ENCODE measurements at places on chromosomes 6 and 20.

DNA sequence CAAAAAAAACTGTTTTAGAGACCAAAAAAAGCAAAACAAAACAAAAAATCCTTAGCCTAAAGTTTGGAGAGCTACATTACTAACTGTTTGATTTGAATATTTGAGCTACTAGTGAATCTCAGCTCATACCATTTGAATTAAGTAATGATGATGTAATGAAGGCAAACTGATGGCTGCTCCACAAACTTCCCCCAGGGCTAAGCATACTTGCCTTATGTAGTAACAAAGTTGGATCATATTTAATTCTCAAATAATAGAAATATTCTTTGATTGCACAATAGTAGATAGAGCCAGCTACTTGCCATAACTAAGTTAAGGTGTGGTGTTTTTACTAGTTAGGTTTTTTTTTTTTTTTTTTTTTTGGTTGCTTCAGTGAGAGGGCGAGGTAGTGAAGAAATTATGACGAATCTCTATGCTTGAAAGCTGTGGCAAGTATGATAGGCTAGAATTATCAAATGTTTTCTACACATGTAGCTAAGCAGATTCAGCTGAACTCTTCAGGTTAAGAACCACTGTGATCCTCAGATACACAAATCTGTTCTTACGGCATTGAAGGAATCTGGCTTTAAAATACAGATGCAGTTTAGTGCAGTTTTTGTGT is 2.9 kb downstream of the RAB32 start:
- peak; percentile 86 for DNase-seq
- H3K27me3 ChIP-seq: no peaks in the 10 kb centered on the region
- H3K4me3 ChIP-seq: no peak overlapping the region
- H3K4me1 ChIP-seq: peaks cover 5% of the 10 kb centered on the region

DNA sequence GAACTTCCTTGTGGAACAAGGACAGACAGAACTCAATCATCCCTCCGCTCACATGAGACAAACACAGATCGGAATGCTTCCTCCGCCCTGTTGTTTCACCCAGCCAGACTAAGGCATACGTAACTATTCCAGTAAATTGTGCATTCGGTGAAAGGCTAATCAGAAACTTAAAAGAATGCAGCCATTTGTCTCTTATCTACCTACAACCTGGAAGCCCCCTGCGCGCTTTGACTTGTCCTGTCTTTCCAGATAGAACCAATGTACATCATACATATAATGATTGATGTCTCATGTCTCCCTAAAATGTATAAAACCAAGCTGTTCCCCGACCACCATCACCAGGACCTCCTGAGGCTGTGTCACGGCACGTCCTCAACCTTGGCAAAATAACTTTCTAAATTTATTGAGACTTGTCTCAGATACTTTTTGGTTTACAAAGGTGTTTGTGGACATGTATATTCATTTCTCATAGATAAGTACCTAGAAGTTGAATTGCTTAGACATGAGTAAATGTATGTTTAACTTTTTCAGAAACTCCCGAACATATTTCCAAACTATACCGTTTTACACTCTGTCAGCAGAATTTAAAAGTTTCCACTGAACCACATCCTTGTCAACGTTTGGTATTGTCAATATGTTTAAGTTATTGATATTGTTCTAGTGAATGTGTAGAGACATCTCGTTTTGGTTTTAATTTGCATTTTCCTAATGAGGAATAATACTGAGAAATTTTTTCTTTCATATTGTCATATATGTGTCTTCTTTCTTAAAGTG is 197.6 kb upstream of the THBS2 start:
- no peaks in the 10 kb centered on the region for H3K27me3 ChIP-seq
- H3K4me3 ChIP-seq: no peak overlapping the region
- no peaks in the 10 kb centered on the region for H3K4me1 ChIP-seq
- DNase-seq: peak; percentile 12
- H3K27ac ChIP-seq: no peak overlapping the region
- H3K36me3 ChIP-seq: no peaks in the 10 kb centered on the region

- no peaks in the 10 kb centered on the region for H3K4me1 ChIP-seq
- no peak overlapping the region for H3K27ac ChIP-seq
- H3K36me3 ChIP-seq: no peaks in the 10 kb centered on the region
- H3K4me3 ChIP-seq: no peak overlapping the region
These were observed 197.3 kb upstream of the NT5E start for GRCh38 chr6:85252552-85252951.

- no peak overlapping the region for H3K4me3 ChIP-seq
- DNase-seq: no peak
- peaks cover 4% of the 10 kb centered on the region for H3K27me3 ChIP-seq
- H3K27ac ChIP-seq: no peak overlapping the region
- H3K36me3 ChIP-seq: no peaks in the 10 kb centered on the region
- peaks cover 5% of the 10 kb centered on the region for H3K4me1 ChIP-seq
These were observed 41.8 kb upstream of the SAYSD1 start for GRCh38 chr6:39156801-39157200.

DNA sequence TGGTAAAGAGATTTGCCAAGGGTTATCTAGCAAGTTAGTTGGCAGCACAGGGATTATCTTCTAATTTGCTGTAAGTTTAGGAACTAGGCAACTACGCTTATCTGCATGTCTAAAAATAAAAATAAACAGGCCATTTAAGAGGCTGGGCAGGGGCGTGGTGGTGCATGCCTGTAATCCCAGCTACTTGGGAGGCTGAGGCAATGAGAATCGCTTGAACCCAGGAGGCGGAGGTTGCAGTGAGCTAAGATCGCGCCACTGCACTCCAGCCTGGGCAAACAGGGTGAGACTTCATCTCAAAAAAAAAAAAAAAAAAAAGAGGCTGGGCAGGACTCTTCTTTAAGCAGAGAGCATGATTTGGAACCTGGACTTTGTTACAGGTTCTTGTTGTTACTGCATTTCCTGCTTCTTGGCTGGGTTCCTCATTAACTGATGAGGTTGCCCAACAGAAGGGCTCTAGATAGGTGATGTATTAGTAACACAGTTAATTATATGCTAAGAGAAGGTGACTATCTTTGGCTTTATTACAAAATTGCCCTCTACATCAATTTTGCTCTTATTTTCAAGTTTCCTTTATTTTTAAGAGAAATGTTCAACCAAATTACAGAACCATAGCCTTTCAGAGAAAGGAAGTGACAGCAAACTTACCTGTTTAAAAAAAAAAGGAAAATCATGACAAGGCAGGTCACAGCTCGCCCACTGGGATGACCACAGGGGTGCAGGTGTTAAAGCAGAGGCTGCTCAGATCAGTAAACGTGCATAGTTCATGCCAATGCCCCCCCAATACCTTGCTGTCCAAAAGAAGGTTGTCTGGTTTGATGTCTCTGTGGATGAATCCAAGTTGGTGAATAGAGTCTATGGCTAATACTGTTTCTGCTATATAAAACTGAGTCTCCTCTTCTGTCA is 32.5 kb downstream of the STK38 start:
- no peak overlapping the region for H3K4me3 ChIP-seq
- H3K27ac ChIP-seq: no peak overlapping the region
- H3K4me1 ChIP-seq: no peaks in the 10 kb centered on the region
- DNase-seq: no peak

DNA sequence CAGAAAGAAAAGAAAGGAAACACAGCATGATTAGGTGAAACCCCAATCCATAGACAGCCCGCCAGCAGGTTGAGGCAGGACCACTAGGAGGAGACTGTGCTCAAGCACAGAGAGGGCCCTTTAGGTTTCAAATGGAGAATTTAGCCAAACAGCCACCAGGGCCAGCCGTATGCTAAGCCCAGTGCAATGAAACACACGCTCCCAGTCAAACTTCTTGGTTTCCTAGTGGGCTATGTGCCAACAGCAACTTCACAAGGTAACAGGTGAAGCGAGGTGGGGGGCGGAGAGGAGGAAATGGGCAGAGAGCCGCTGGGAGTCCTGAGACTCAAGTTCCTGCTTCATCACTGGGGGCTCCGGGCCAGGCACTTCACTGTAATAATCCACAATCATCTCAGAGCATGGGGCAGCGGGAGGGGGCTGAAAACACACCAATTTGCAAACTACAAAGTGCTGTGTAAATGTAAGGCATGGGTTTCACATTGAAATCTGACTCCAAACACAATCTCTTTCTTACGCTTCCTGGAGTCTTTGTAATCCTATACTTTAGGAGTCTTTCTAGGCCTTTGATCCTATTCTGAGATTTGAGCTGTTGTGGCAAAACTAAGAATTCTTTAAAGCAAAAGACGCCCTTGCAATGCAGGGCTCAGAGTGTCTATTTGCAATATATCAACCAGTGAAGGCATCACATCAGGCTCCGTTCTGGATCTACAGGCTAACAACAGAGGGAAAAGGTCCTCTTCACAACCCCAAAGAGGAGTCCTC is 117.3 kb downstream of the OPRM1 start:
- H3K36me3 ChIP-seq: no peaks in the 10 kb centered on the region
- no peaks in the 10 kb centered on the region for H3K4me1 ChIP-seq
- no peaks in the 10 kb centered on the region for H3K27me3 ChIP-seq
- peak; percentile 57 for DNase-seq
- H3K27ac ChIP-seq: no peak overlapping the region
- no peak overlapping the region for H3K4me3 ChIP-seq

- no peak overlapping the region for H3K4me3 ChIP-seq
- DNase-seq: peak; percentile 6
- no peaks in the 10 kb centered on the region for H3K4me1 ChIP-seq
- H3K27ac ChIP-seq: no peak overlapping the region
These were observed 803 bp downstream of the MICB start for GRCh38 chr6:31498748-31499147.

DNA sequence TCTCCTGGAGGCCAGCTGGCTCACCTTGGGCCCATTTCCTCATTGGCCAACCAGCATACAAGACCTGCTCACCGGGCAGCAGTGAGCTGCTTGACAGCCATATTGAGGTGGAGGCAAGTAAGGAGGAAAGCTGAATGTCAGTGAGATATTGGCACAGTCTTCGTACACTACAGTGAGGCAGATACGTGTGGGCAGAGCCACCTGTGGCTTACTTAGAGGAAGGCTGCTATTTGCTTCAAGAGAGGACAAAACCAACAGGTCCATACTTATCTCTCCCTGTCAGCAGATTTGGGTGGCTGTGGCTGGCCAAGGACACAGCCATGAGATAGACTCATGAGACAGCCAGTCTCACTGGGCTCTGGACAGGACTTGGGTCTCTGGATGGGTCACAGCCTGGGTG is 15.1 kb upstream of the MCM3 start:
- no peak overlapping the region for H3K27ac ChIP-seq
- H3K4me1 ChIP-seq: peaks cover 4% of the 10 kb centered on the region
- no peaks in the 10 kb centered on the region for H3K27me3 ChIP-seq
- DNase-seq: no peak
- no peaks in the 10 kb centered on the region for H3K36me3 ChIP-seq

DNA sequence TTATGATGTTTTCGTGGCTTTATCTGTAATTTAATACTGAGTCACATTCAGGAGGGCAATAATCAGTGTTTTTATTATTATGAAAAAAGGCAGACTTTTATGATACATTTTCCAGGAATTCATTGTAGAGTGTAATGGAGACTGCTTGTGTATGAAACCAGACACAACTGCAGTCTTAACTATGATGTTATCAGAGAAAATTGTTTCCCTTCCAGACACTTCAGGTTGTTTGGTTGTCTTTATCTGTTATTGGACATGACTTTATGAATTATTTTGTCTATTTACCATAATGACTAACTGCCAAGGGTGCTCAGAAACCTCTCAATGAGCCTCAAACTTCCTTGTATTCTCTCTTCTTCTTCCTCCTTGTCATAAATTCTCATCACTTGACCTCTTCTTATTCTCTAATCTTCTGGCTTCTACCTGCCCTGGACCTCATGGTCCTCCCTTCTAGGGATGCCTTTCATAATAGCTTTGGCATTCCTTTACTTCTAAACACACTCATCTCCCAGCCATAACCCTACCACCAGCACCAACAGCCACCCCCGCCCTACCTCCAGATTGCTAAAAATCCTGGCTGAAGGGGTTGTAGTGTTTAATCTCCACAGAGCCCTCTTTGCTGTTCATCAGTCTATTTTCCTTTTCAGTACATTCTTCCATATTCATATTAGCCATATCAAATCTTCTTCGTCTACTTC is 492.5 kb downstream of the CDKAL1 start:
- H3K36me3 ChIP-seq: no peaks in the 10 kb centered on the region
- no peak overlapping the region for H3K4me3 ChIP-seq
- no peaks in the 10 kb centered on the region for H3K27me3 ChIP-seq
- no peaks in the 10 kb centered on the region for H3K4me1 ChIP-seq
- no peak for DNase-seq
- no peak overlapping the region for H3K27ac ChIP-seq

- H3K36me3 ChIP-seq: no peaks in the 10 kb centered on the region
- DNase-seq: no peak
- H3K4me3 ChIP-seq: peak overlapping the region; percentile 63
- H3K4me1 ChIP-seq: peaks cover 47% of the 10 kb centered on the region
- peak overlapping the region; percentile 97 for H3K27ac ChIP-seq
These were observed 243.2 kb downstream of the ARID1B start for GRCh38 chr6:157020398-157020797.

DNA sequence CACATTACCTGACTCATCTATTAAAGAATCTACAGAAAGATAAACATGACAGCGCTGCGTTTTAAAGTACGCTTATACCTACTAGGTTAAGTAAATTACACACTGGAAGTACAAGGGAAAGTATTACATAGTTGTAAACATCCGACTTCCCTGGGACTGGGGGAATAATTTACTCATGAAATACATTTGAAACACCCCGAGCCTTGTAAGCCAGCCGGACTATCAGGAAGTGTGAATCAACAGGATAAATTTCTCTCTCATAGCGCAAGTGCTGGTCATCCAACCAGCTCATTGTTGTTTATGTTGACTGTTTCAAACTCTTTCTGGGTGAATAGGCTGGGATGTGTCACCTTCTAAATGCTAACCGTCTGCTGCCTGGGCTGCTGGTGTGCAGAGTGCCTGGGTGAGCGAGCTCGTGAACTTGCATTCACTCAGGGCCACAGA is 4.9 kb downstream of the BMP6 start:
- peaks cover 5% of the 10 kb centered on the region for H3K4me1 ChIP-seq

DNA sequence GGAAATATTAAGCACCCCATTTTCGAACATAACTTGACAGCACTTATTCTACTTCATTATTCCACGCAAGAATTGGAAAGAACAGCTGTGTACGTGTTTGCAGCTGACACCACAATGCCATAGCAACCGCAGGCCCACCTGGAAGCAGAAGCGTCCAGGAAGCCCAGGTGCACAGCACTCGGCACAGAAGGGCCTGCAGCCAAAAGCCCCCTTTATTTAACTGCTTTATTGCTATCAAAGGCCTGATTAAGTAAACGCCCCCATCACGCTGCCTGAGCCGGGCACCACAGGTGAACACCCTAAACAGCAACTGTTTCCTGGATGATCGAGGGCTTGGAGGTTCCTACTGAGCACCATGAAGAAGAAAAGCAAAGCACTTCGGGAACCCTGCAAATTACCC is 6.3 kb downstream of the TAF4 start:
- H3K27ac ChIP-seq: no peak overlapping the region
- DNase-seq: no peak
- no peaks in the 10 kb centered on the region for H3K36me3 ChIP-seq
- H3K4me3 ChIP-seq: no peak overlapping the region
- H3K27me3 ChIP-seq: no peaks in the 10 kb centered on the region

GRCh38 chr6:41940759-41941279 is 789 bp downstream of the CCND3 start:
- no peak overlapping the region for H3K27ac ChIP-seq
- DNase-seq: peak; percentile 45
- peaks cover 3% of the 10 kb centered on the region for H3K27me3 ChIP-seq
- peak overlapping the region; percentile 71 for H3K4me3 ChIP-seq
- H3K36me3 ChIP-seq: no peaks in the 10 kb centered on the region
- peaks cover 6% of the 10 kb centered on the region for H3K4me1 ChIP-seq

- no peaks in the 10 kb centered on the region for H3K27me3 ChIP-seq
- no peaks in the 10 kb centered on the region for H3K36me3 ChIP-seq
- no peak overlapping the region for H3K27ac ChIP-seq
- no peaks in the 10 kb centered on the region for H3K4me1 ChIP-seq
These were observed 322.8 kb downstream of the CD109 start for GRCh38 chr6:74018825-74019224.

- H3K27ac ChIP-seq: peak overlapping the region; percentile 86
- no peak overlapping the region for H3K4me3 ChIP-seq
- no peaks in the 10 kb centered on the region for H3K27me3 ChIP-seq
- H3K36me3 ChIP-seq: no peaks in the 10 kb centered on the region
These were observed 1164.5 kb upstream of the CITED2 start for GRCh38 chr6:140538926-140539325.
